ENCODE measurements at places on chromosomes 6 and 20.

DNA sequence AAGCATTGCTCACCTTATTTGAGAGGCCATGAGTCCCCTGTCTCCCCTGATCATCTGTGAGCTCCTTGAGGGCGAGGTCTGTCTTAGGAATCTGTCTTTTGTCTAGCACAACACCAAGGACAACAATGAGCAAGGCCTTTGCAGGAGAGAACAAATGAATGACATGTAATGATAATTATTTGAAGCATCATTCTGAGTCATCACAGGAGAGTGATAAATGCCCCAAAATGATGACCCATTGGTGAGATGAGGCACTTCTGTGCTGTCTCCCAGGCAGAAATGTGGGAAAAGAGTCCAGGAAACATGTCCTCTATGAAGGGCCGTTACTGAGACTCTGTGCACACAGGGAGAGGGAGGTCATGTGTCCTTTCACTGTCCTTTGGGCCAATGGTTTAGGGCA lies 105.2 kb upstream of the LRFN2 start:
- no peak for DNase-seq

- DNase-seq, result no peak
Measured at GRCh38 chr20:57450931-57451330, 59.7 kb downstream of the RBM38 start.

- peak; percentile 30 for DNase-seq
Measured at GRCh38 chr20:3068986-3069900, 2.2 kb upstream of the OXT start.

DNA sequence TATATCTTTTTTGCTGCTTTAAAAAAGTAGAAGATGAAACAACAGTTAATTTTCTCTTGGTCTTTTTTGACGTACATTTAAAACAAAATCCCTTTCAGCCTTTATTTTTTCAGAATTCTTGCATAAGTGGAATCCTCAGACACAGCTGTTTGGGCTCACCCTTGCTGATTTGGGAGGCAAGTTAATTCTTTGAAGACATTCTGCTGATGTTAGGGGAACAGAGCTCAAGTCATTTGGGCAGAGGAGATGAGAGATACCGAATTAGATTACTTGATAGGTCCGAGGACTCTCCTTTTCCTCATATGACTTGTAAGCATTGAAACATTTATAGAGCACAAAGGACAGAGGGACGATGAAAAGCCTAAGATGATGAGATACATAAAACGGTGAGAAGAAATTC lies 567.9 kb upstream of the CITED2 start:
- DNase-seq, result no peak

- DNase-seq, result no peak
Measured at GRCh38 chr6:87706187-87706966, 4.3 kb upstream of the AKIRIN2 start.
